Activated gamma-delta T cell treated with Interleukin-2 at 50 U/mL for 16 hours (primary cell): ENCODE measurements at places on chromosomes 2 and 18.

DNA sequence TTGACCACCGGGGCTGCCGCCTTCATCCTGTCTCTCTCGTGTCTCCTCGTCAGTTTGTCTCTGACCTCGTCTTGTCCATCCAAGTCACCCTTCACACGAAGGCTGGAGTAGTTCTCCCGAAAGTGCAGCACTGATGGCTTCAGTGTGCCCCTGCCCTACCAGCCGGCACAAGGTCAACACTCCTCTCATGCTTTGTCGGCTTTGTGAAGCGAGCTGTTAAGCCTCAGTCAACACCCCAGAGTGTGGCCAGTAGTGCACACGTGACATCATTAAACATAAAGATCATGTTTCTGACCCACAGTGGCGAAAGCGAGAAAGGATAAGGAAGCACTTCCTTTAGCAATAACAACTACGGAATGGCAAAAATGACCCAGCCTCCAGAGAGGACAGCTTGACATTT, 23.2 kb downstream of the ACKR3 start:
- no peak for DNase-seq

DNA sequence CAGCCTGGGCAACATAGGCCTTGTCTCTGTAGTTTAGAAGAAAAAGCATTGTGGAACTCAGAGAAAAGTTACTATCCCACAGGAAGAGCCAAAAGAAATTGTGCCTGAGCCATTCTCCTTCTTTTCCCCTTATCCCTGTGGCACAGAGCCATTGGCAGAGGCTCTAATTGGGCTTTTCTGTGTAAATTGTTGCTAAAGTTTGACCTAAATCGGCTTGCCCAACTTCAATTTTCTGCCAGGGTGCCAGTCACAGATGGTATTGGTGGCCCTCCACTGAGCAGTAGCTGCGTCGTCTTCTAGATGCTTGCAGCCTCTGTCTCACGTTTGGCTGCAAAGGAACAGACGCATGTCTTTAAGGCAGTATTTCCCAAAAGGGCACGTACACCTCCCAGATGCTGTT, 30.3 kb downstream of the ZNF532 start:
- DNase-seq = no peak

DNA sequence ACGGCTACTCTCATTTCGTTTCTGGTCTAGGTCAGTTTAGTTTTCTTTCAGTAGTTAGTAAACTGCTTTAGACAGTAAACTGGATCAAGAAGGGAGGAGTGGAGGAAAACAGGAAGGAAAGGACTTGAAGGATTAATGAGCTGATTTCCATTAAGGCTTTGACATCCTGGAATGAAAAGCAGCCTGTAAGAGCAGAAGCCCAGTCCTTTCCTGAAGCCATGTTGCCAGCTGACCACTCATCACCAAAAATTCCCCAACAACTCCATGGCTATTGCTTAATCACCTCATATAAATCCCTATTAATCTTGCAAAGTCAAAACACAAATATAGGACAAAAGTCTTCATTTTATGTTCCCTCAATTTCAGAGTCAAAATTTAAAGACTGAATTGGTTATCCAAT, 113.7 kb upstream of the ZFP36L2 start:
- no peak for DNase-seq

DNA sequence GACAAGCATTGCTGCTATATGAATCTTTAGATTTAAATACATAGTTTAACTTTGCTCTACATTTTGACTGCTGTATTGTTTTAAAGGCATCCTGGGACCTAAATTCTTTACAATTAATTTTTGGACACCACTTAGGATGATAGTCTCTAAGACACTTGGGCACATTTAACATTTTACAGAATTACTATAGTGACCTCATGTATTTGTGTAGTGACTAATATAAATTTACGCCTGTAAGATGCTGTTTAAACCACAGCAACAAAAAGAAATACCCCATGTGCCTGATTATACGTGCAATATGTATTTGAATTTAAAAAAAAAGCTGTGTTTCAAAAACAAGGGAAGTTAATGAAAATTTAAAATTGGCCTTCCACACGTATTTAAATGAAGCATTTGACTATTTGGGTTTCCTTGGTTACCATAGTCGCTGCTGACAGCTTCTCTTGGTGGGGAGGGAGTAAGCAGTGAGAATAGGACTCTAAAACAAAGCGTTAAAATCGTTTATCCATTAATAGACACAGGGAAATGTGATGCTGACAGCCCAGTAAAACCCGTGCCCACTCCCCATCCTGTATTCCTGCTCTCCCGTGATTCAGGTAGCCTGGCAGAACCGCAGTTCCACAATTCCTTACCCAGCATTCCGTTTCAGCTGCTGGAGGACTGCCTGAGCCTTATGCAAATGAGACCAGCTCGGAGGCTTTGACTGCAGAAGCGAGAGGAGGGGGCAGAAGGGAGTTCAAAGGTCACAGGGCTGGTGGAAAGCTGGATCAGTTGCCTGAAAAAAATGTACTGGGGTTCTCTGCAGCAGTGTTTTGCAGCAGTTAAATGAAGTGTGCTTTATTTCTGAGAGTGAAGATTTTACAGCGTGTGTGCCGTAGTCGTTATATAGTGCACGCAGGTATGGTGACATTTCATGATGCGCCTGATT, 104.3 kb downstream of the CSRNP3 start:
- DNase-seq = no peak

DNA sequence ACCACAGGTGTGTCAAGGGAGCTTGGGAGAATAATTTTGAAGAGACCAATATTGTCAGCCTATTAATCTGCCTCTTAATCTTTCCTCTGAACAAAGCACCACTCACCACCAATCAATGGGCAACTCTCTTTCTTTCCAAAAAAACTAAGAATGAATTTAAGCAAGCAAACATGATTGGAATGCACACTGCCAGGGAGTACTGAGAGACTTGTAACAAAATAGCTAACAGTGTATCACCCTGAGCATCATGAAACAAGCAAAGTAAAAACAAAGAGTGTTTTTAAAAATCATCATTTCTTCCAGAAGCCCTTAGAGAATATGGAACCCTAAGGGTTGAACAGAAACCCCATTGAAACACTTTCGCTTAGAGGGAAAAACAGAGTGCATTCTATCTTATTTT, 299.7 kb downstream of the DSEL start:
- no peak for DNase-seq

GRCh38 chr2:221758076-221758475, 186.0 kb upstream of the EPHA4 start:
- DNase-seq = no peak

- DNase-seq = no peak
Measured at GRCh38 chr18:54250846-54251261, 18.5 kb upstream of the POLI start.

GRCh38 chr2:179207047-179207446, 57.6 kb downstream of the SESTD1 start:
- no peak for DNase-seq

DNA sequence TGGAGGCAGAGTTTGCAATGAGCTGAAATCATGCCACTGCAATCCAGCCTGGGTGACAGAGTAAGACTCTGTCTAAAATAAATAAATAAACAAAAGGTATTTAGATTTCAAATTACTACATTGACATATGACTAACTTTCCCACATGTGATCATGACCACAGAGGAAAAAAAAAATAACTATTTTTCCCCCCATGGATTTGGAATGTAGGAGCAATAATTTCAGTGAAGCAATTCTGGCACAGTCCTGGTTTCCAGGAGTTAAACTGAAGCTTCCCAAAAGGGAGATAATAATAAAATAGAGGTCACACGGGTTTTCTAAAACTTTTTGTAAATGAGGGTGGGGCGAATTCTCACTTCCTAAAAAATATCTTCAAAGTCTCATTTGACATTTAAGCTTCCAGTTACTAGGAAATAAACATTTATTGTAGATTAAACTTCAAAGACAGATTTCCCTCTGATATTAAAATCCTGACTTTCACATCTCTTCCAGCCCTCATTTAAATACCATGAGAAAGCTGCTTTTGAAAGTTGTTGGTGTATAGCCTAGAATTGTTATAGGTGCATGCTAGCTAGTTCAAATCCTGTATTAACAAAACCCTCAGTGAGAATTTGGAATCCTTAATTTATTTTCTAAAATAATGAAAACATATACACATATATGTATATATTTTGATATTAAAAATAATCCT, 20.7 kb downstream of the SLC19A3 start:
- DNase-seq = no peak

DNA sequence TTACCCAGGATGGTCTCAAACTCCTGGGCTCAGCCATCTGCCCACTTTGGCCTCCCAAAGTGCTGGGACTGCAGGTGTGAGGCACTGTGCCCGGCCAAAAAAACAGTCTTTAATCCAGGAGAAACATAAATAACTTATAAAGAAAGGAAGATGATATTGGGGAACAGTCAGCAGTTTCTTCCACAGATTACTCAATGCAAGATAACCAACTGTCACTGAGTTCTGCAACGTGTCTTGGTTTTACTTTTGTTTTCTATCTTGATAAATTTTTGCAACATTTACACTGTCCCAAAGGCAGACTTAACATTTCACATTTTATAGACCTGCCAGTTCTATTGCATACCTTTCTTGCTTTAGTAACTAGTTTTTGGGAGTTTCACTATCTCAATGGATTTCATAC, 71.1 kb downstream of the ANKRD44 start:
- DNase-seq = no peak

DNA sequence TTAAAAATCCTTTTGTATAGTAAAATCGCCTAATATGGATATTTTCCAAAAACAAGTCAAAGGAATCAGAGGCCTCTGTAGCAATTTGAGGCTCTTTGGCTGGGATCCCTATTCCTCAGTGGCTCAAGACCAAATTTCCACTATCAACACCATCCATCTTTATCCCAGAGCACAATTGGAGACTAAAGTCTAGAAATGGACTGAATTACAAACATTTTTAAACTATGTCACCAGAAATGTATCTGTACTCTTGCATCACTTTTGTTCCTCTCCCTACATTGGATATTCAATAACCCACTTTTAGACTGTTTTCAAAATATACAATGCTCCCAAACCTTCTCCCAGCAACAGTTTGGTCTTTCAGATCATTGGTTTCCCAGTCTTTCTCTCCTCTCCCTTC, 140.4 kb upstream of the KLHL29 start:
- no peak for DNase-seq

- no peak for DNase-seq
Measured at GRCh38 chr2:226838722-226839121, 2.9 kb downstream of the RHBDD1 start.

GRCh38 chr2:73850009-73850408, 21.2 kb downstream of the STAMBP start:
- no peak for DNase-seq
